ENCODE measurements at places on chromosomes 11 and 22.

DNA sequence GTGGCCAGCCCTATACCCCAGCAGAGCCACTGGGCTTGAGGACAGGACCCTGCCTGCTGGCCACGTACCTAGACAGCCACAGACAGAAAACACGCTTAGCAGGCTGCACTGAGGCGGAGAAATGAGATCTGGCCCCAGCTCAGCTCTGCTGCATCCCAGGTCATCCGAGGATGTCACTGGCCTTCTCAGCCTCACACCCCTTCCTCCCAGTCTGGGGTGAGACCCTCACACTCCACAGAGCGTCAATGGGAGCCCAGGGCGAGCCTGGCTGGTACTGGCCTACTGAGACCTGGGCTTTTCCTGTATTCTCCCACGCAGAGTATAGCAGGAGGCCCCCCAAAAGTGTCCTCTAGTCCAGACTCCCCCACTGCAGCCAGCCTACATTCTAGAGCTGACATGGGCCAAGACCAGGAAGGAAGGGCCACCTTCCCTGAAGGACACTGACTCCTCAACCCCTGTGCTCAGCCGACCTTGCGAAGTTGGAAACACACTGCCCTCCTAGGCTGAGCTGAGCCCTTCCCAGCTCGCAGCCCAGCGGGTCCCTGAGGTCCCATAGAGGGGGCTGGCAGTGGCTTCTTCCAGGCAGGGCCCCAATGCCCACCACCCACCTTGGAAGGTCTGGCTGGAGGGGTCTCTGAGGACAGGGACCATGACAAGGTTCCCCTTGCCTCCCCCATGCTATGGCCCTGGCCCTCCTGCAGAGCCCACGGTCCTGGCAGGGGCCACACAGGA lies 65.9 kb upstream of the LINC01488 start:
- no peak for DNase-seq

DNA sequence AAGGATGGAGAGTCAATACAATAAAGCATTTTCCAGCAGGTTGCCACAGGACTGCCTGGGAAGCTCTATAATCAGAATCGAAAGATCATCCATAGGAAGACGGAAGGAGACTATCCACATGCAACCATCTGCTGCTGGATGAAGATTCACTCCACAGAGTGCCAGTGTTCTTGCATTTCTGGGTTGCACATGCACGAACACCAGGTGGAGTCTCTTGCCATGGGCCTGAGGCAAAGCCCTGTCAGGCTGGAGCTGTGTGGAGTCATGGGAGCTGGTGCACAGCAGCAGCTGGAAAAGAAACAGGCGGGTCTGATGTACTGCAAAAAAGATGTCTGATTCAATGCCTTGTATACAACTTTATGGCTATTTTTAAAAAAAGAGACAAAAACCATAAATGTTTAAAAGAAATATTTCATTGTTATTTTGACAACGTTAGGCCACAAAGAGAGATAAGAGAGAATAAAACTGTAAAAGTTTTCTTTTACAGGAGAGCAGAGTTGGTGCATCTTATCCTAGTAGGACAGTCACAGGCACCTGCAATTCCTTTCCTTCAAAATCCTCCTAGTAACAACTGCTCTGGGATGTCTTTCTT lies 12.9 kb upstream of the FAT3 start:
- peak; percentile 38 for DNase-seq

GRCh38 chr11:120424970-120425332 lies 86.6 kb upstream of the GRIK4 start:
- no peak for DNase-seq

- no peak for DNase-seq
Observed at GRCh38 chr11:3840004-3840869, 522 bp downstream of the RHOG start.

GRCh38 chr11:117457835-117458234 lies 130.2 kb downstream of the CEP164 start:
- no peak for DNase-seq

GRCh38 chr11:43397251-43397650 lies 38.5 kb downstream of the TTC17 start:
- no peak for DNase-seq

GRCh38 chr11:73257342-73258103 lies 14.6 kb upstream of the P2RY6 start:
- no peak for DNase-seq

GRCh38 chr11:94739331-94739730 lies 28.8 kb upstream of the AMOTL1 start:
- DNase-seq, result no peak

DNA sequence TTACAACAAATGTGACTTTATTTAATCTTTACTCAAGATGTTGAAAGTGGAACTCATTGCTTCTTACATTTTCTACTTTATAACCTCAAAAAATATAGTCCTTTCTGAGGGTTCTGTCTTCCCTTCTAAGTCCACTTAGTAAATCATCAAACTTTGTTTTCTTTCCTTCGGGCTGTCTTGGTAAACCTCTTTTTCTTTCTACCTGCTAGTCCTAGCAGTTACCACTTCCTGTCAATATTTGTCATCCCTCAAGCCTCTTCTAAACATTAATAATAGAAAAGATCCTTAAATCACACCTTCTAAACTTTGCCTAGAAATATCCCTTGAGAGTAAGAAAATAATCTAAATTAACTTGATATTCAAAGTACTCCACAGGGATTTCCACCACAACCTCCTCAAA lies 580.4 kb downstream of the CNTN5 start:
- no peak for DNase-seq

DNA sequence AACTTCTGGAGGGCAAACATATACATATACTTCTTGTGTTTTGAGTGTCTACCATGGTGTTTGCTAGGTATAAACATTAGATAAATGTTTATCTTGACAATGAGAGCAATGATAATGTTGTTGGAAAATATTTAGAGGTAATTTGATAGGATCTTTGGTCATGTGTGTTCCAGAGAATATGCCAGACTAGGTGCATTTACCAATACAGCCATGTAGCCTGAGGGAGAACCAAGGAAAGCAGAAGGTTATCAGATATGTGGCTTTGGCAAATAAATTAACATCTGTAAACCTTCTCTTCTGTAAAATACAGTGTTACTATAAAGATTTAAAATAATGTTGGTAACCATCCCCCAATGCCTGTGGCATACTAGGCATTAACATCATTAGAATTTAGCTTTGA lies 226.8 kb downstream of the C11orf87 start:
- DNase-seq, result no peak

- peak; percentile 91 for DNase-seq
Observed at GRCh38 chr22:27512283-27512761, 289.2 kb downstream of the MN1 start.

DNA sequence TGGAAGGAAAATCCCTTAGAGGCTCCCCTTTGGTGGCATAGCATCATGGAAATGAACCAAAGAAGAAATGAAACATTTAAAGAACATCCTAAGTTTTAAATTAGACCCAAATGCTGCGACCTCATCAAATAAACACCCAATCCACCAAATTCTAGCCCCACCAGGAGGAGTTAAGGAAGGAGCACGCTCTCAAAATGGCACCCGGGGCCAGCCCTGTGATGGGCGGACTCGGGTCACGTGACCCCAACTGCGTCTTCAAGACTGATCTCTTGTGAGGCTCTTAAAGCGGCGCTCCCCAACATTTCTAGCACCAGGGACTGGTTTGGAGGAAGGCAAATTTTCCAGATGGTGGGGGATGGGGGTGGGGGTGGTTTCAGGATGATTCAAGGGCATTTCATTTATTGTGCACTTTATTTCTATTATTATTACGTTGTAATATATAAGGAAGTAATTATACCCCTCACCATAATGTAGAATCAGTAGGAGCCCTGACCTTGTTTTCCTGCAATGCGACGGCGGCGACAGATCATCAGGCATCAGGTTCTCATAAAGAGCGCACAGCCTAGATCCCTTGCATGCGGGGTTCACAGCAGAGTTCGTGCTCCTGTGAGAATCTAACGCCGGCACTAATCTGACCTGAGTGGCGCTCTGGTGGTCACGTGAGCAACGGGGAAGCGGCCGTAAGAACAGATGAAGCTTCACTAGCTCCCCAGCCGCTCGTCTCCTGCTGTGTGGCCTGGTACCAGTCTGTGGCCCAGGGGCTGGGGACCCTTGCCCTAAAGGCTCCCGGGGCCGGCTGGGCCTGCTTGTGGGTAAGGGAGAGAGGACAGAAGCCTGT lies 90.6 kb upstream of the SLC22A12 start:
- no peak for DNase-seq

- DNase-seq, result no peak
Observed at GRCh38 chr11:114130629-114131277, 71.2 kb downstream of the ZBTB16 start.

GRCh38 chr11:117501237-117501898 lies 173.7 kb downstream of the CEP164 start:
- DNase-seq, result no peak

DNA sequence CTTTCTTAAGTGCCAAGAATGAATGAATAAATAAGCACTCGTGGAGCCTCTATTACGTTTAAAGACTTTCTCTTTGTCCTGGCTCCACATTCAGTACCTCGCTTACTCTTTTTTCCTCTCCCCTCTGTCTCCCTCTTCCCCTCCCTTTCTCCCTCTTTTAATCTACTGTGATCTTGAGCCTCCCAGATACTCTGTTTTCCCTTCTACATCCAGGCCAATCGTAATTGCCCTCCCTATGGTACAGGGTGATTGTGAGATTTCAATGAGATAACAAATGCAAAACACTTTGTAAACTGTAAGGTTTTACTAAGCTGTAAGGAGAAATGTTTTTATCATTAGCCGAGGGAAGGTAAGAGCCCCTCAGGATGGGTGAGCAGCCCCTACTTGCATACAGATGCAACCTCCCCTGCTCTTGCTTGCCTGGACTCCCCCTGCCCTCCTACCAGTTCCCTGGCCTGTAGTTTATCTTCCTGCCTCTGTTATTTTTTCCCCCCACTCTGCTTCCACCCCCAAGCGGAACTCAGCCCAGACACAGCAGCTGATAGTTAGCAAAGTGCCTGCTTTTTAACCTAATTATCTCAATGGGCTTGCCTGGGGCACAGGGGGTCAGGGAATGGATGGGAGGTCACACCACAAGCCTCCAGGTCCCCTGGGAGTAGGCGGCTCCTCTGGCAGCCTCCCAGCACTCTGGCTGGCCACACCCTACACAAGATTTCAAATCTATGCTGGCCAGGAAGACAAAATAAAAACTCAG lies 76.9 kb upstream of the CADM1 start:
- DNase-seq, result peak; percentile 37

DNA sequence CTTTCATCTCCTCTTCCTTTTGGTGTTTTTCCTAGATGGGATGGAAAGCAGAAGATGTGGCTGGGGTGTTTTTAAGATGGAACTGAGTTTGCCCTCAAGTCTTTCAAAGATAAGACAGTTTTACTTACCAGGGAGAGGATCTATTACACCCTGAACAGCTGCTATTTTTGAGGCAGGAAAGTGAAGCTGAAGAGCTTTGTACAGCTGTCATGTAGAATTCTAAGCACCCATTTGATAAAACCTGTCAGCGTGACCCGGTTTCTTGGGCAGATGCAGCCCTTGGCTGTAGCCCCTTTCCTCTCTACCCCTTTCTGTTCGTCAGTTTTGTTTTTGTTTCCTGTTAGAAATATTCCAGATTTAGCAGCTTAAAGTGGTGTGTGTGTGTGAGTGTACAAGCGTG lies 35.2 kb downstream of the FAT3 start:
- DNase-seq, result no peak

GRCh38 chr11:108973402-108974162 lies 308.7 kb downstream of the DDX10 start:
- no peak for DNase-seq

- no peak for DNase-seq
Observed at GRCh38 chr11:17519061-17519885, 24.9 kb downstream of the USH1C start.

DNA sequence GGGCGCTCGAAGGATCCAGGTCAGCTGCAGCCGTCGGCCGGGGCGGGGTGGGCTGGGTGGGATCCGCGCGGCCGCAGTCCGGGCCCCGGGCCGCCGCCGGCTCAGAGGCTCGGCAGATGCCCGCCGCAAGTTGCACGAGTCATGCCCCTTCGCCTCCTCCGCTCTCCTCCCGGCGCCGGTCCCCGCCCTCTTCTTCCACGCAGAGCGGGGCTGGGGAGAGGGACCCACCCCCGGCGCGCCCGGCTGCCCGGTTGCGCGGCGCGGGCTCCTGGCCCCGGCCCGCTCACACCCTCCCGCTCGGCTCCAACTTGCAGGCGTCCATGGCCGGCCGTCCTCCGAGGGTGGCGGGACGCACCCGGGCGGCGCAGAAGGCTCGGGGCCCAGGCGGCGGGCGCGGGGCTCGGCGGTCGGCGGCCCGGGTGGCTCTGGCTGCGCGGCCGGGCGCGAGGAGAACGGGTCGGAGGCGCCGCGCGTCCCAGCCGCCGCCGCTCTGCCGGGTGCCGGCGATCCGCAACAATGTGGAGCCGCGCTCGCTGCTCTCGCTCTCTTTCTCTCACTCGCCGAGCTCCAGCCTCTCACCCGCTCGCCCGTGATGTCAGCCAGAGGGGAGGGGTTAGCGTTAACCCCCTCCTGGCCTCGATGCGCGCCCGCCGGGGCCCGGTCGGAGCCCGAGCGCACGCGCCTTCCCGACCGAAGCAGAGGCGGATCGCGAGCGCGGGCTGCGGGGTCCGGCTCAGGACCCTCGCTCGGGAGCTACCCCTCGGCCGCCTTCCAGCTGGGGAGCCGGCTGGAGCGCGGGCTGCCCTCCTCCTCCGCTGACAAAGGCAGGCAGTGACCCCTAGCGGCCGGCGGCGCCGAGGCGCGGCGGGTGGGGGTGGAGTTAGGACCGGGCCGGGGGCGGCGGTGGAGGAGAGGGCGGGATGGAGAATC lies at the start of gene NECTIN1:
NECTIN1 (minus strand) TSS at position 550 of the 930 bp plus-strand sequence. CDS start 647 bp downstream, outside the sequence.
- DNase-seq, result peak; percentile 95

DNA sequence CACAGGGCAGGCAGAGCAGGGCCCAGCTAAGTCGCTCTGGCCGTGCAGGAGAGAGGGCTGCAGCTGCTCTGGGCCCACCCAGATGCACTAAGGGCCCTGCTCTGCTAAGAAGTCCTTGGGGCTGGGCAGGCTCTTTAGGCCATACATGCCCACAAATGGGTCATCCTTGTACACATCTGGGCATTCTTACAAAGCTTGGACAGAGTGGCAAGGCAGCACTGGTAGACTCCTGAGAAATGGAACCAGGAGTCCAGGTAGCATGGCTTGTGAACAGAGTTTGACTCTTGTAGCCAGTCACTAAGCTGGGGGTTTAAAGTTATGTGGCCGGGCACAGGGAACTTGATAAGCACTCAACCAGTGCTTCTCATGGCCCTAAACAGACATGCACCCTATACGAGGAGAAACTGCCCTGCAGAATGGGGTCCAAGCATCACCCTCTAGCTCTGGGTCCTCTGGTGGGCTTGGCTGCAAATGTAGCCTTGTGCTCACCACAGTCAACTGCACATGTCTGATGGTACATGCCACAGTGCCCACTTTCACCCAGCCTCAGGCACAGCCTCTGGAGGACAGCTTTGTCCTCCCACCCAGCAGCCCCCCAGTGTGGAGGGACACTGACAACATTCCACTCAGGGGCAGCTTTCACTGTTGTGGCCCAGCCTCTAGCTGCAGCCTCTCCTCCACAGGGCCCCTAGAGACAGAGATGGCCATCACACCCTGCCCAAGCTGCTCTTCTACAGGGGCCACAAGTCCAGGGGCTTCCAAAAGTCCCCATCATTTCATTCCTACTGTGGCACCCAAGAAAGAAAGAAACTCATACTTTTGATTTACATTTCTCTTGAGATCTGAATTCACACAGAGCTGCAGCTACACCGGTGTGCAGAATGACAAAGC lies 75.2 kb downstream of the DGCR2 start:
- DNase-seq, result no peak
